ENCODE measurements at places on chromosomes 6 and 20. TPM values are rescaled to one million over a fixed set of nuclear protein-coding genes. Genes with fewer than 3 reads are reported as not detected.

- DNase-seq, result no peak
Measured at GRCh38 chr20:23361119-23361475, 885 bp upstream of the GZF1 start.

DSN1 gene
- total RNA-seq, result 24.5 TPM

GRCh38 chr6:71855406-71855805 lies 30.9 kb upstream of the RIMS1 start:
- no peak for DNase-seq

DNA sequence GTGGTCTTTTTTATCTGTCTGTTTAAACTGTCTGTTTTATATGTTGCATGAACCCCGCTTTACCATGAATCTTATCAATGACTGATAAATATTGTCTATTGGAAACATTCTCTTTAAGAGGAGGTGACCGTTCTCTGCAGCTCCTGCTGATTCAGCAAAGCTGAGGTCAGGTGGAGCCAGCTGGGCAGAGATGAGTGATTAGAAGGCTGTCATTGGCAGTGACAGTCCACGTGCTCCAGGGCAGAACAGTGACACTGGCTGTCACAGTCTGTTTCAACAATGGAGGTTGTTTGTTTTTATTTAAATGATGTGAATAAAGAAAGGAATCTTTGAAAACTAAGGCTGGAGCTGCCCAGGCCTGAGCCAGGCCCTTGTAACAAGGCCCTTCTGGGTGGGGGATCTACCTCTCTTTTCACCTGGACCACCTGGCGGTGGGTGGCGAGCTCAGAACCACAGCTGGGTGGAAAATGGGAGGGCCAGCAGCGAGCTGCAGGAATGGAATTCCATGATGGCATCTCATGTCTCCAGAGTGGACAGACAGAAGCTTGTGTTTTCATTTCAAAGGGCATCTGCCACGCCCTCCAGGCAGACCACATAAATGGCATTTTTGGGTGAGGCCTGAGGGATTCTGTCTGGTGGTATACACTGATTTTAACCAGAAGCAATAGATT lies 12.6 kb downstream of the SYNJ2 start:
- no peak for DNase-seq

TUBB2A gene
- 3.9 TPM for total RNA-seq

GRCh38 chr6:53161481-53162009 lies 12.9 kb upstream of the GCM1 start:
- no peak for DNase-seq

GRCh38 chr6:124163676-124164075 lies 360.0 kb downstream of the NKAIN2 start:
- no peak for DNase-seq

CENPQ gene
- 18.6 TPM for total RNA-seq

GRCh38 chr6:161575523-161576254 lies 301.8 kb upstream of the AGPAT4 start:
- no peak for DNase-seq

- no peak for DNase-seq
Measured at GRCh38 chr20:57247292-57247965, 19.0 kb downstream of the BMP7 start.

MCCD1 gene
- total RNA-seq, result not detected

MYBL2 gene
- 108 TPM for total RNA-seq

DNA sequence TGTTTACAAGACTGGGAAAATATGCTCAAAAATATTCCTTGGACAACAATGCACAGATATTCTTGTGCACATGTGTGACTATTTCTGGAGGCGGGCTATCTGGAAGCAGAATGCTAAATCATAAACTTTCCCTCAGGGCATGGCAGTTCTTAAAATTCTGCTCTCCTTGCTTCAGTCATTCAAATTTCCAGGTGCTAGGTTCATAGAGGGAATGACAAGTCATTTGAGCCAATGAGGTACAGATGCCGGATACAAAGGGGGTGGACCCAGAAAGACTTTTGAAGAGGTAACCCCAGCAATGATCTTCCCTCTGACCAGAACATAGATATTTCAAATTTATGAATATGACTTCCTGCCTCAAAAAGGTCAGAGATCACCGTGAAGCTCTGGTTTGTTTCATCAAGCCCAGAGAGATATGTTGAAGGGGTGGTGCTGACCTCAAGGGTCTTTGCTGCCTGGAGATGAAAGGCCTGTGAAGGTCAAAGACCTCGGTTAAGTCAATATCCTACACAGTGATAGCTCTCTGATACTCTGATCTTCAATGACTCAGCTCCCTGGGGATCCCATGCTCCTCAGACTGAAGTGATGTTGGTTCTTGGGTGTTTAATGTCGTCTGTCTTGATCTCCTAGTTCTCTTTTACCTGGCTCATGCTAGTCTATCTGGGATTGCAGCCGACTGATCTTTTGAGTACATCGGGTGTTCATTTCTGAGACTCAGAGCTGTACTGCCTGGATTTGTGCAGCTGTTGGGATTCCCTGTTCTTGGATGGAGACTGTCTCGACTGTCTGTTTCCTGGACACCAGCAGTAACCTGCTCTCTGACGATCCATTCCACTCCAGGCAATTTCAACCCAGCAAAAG lies 47.5 kb upstream of the TSHZ2 start:
- DNase-seq, result no peak

HCRTR2 gene
- not detected for total RNA-seq

GRCh38 chr6:149064001-149064659 lies 253.4 kb upstream of the TAB2 start:
- peak; percentile 60 for DNase-seq

GRCh38 chr6:155154158-155154830 lies 109.5 kb upstream of the CLDN20 start:
- DNase-seq, result peak; percentile 86

DNA sequence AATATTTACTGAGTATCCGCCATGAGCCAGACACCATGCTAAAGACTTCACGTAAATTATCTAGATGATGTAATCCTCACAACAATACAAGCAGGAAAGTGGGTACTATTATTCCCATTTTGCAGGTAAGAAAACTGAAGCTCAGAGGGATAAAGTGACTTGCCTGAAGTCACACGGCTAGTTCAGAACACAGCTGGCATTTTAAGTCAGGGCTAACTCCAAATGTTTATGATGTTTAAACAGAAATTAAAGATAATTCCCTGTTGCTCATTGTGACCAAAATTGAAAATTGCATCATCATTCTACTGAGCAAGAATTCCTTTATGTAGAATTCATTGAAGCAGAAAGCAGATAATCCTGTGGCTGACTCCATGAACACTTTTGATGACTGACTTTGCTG lies 71.3 kb upstream of the STXBP5 start:
- DNase-seq, result no peak

C20orf141 gene
- total RNA-seq, result not detected

GRCh38 chr6:161736326-161736725 lies 462.5 kb upstream of the AGPAT4 start:
- DNase-seq, result no peak

- no peak for DNase-seq
Measured at GRCh38 chr6:156938143-156938542, 161.0 kb downstream of the ARID1B start.

GRCh38 chr6:113366505-113366904 lies 490.6 kb upstream of the MARCKS start:
- no peak for DNase-seq

Measured in activated CD4-positive, alpha-beta T cell treated with anti-CD3 and anti-CD28 coated beads, Interleukin-2, amount 10 ng/mL, durations not matched to agents 24 days and 14 days (primary cell).